KG1 (cell line): ENCODE measurements at places on chromosomes 5 and 9.

GRCh38 chr9:12719431-12719830 is 26.2 kb downstream of the TYRP1 start:
- DNase-seq = no peak

- no peak for DNase-seq
Measured at GRCh38 chr9:121289026-121289771, 21.2 kb downstream of the GSN start.

DNA sequence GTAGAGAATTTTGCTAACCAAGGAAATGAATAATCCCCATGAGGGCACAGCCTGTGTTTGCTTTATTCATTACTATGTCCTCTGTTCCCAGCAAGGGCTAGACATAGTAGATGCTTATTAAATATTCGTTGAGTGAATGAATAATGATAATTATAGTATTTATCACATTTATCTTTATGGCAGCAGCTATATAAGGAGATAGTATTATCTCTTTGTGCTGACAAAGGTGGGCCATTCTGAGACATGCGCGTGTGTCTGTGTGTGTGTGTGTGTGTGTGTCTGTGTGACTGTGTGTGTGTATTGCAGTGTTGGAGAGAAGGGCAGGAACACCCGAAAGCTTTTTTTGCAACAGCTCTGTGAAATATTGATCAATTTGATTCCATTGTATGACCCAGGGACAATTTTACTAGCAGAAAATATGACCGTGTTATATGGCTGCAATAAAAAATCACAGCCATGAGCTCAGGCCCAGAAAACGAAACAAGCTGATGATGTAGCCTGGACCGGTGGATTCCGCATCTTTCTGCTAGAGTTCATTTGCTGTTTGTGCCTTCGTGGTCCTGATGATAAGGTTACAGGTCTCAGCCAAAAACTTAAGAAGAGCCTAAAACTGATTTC is 39.8 kb downstream of the ZNF618 start:
- DNase-seq = no peak

DNA sequence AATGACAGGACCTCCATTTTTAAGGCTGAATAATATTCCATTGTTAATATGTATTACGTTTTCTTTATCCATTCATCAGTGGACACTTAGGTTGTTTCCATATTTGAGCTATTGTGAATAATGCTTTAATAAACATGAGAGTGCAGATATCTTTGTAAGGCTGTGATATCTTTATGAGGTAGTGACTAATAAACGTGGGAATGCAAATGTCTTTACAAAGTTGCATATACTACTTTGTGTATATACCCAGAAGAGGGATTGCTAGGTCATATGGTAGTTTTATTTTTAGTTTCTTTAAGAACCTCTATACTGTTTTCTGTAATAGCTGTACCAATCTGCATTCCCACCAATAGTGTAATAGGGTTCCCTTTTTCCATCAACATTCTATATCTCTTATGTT is 148.7 kb downstream of the FOCAD start:
- DNase-seq = no peak

- no peak for DNase-seq
Measured at GRCh38 chr9:14395317-14396082, 81.6 kb upstream of the NFIB start.

DNA sequence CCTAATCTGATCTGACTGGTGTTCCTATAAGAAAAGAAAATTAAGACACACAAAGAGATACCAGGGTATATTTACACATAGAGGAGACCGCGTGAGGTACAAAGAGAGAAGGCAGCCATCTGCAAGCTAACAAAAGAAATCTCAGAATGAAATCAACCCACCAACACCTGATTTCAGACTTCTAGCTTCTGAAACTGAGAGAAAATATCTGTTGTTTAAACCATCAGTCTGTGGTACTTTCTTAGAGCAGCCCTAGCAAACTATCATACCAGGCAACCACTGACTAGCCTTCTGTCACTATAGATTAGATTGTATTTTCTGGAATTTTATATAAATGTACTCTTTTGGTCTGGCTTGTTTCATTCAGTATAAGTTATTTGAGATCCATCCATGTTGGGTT is 779.3 kb upstream of the ACO1 start:
- no peak for DNase-seq

DNA sequence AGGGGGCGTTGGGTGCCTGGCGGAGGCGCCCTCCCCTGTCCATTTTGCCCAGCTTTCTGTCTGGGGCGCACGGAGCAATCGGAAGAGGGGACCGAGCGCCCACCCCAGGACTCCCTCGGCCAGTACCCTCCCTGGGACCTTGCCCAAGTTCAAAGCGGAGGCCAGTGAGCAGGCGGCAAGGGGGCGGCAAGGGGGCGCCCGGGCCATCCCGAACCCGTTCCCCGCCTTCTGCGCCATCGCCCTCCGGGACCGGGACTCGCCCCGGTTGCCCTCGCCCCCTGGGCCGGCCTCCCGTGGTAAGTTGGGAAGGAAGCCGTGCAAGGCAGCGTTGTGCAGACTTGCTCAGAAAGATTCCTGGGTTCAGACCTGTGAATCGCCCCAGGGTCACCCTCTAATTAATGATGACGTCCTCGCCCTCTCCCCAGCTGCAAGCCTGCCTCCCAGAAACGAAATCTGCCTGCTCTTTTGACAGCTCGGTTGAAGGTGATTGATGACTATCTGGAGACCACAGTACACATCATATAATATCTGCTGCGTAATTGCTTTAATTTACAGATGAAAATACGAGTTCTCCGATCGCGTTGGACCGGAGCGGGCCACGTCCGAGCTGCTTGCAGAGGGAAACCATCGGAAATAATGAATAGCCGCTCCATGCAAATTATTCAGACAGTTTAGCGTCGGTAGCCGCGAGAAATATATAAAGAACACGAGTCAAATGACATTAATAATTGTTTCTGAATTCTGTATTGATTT is 1.4 kb upstream of the IRX4 start:
- no peak for DNase-seq

DNA sequence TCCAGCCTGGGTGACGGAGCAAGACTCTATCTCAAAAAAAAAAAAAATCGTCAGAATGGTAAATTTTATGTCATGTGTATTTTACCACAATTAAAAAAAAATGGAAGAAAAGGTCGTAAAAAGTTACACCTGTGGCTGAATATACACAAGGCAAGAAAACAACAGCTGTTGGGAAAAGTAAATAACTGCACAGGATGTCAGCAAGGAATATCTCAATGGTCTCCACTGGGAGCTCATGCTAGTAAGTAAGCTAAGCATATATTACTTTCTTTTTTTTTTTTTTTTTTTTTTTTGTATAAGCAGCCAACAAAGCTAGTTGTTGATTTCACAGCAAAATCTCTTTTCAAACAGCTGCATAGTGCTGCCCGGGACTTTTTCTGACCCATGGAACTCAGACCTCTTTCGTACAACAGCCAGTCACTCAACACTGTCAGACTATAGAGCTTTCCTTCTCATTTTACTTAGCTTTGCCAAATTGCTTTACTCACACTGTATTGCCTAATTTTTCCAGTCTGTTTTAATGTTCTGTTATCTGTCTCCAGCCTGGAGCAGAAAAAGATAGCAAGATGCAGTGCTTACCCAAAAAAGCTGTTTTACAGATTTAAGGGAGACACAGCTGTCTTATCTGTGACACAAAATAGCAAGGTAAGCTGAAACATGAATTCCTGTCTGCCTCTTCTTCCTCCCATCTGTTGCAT is 175.9 kb downstream of the ENC1 start:
- DNase-seq = no peak
